ENCODE measurements at places on chromosomes 6 and 20. TPM values are rescaled to one million over a fixed set of nuclear protein-coding genes. Genes with fewer than 3 reads are reported as not detected.

The THBD gene
- total RNA-seq = 14.7 TPM

The ZFAND3 gene
- total RNA-seq = 33.2 TPM

The HINT3 gene
- 32.6 TPM for total RNA-seq

The UST gene
- 23.9 TPM for total RNA-seq

The PHACTR1 gene
- total RNA-seq = 30.7 TPM

The TREML2 gene
- 0.40 TPM for total RNA-seq

The EYA2 gene
- total RNA-seq = 28.2 TPM

The TULP1 gene
- total RNA-seq = 1.3 TPM

The TEAD3 gene
- total RNA-seq = 6.4 TPM

The FAM184A gene
- total RNA-seq = 15.7 TPM

The HLA-DRA gene
- 90.1 TPM for total RNA-seq

The MCCD1 gene
- total RNA-seq = not detected

The LYRM2 gene
- total RNA-seq = 30.8 TPM

The FNDC11 gene
- 1.0 TPM for total RNA-seq

The IL17F gene
- not detected for total RNA-seq

The BPIFB4 gene
- 0.44 TPM for total RNA-seq

The SF3B5 gene
- 36.9 TPM for total RNA-seq

The HDGFL1 gene
- total RNA-seq = not detected

The GID8 gene
- total RNA-seq = 34.5 TPM

The SLC22A2 gene
- 39.2 TPM for total RNA-seq

The GFRA4 gene
- total RNA-seq = not detected

The TMEM14B gene
- 54.2 TPM for total RNA-seq

The TFAP2A gene
- 0.72 TPM for total RNA-seq

The PGC gene
- not detected for total RNA-seq

The KIF13A gene
- total RNA-seq = 50.8 TPM

The HTR1E gene
- total RNA-seq = 0.61 TPM

The TRIM40 gene
- 0.17 TPM for total RNA-seq

The NELFE gene
- 37.8 TPM for total RNA-seq

The RGS19 gene
- total RNA-seq = 13.9 TPM

The KIAA1755 gene
- 51.5 TPM for total RNA-seq
